WTC11 (cell line): ENCODE measurements at places on chromosomes 6 and 20.
A peak's percentile ranks its signal among the peaks of the same experiment; 100 is the strongest.

DNA sequence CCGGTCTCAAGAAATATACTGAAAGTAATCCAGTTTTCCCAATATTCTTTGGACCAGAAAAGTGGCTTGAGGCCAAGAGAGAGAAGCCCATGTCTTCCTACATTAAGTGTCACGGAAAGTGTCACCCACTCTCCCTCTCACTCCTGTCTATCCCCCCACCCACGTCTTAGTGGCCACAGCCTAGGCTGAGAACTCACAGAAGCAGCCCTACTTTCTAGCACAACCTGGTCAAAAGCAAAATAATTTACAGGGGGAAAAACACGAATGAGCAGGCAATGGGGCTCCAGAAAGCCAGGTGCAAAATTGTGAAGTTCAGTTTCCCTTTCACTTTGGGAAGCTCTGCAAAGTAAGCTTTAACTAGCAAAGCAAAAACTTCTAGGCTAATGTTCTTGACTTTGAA is 118.0 kb downstream of the OPRM1 start:
- H3K27ac ChIP-seq, result no peak overlapping the region
- peaks cover 17% of the 10 kb centered on the region for H3K36me3 ChIP-seq
- peaks cover 4% of the 10 kb centered on the region for H3K4me1 ChIP-seq
- no peak overlapping the region for H3K4me3 ChIP-seq
- no peak for DNase-seq

GRCh38 chr20:25076731-25077609 is 5.0 kb downstream of the VSX1 start:
- peak overlapping the region; percentile 64 for H3K4me3 ChIP-seq
- H3K36me3 ChIP-seq, result no peaks in the 10 kb centered on the region
- peaks cover 13% of the 10 kb centered on the region for H3K4me1 ChIP-seq
- DNase-seq, result no peak
- peaks cover 51% of the 10 kb centered on the region for H3K27me3 ChIP-seq

DNA sequence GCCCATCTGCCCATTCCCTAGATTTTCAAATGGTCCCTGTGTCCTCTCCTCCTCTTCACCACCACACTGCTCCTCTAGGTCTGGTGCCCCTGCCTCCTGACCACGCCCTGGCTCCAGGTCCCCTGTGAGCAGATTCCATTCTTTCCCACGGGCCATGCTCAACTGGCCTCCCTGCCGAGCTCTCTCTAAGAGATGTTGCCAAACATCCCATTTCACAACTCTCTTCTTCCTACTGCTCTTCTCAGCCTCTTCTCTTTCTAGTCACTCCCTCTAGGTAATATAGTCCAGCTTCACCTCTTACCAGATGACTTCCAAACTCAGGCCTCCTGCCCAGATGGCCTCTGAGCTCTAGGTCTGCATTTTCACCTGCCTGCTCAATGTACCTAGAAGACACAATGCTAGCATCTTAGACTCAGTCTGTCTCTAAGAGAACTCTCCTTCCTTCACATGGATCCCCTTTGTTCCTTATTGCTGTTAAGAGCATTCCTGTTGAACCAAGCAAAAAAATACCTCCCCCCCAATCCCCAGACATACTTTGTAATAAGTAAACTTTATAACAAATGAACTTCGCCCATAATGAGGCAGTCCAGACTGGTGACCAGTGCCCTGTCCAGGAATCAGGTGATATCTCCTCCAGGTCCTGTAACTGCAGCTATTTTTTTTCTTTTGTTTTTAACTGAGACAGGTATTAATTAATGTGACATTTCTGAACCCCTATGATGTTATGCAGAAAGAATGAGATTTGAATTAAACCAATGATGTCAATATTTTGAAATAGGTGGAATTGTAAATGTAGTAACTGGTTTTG is 79.0 kb downstream of the LYRM4 start:
- DNase-seq, result no peak
- no peaks in the 10 kb centered on the region for H3K36me3 ChIP-seq

GRCh38 chr20:19943061-19943521 is 74.1 kb upstream of the NAA20 start:
- H3K4me3 ChIP-seq, result no peak overlapping the region
- H3K4me1 ChIP-seq, result peaks cover 7% of the 10 kb centered on the region
- no peaks in the 10 kb centered on the region for H3K27me3 ChIP-seq
- H3K36me3 ChIP-seq, result no peaks in the 10 kb centered on the region
- no peak overlapping the region for H3K27ac ChIP-seq
- no peak for DNase-seq

GRCh38 chr6:162474722-162475121 is 252.8 kb downstream of the PRKN start:
- H3K36me3 ChIP-seq, result no peaks in the 10 kb centered on the region
- no peaks in the 10 kb centered on the region; the same call in none of the 2 replicates for H3K4me1 ChIP-seq
- no peaks in the 10 kb centered on the region; the same call in 1 of the 2 replicates for H3K27me3 ChIP-seq
- H3K4me3 ChIP-seq, result no peak overlapping the region
- no peak for DNase-seq
- no peak overlapping the region for H3K27ac ChIP-seq

DNA sequence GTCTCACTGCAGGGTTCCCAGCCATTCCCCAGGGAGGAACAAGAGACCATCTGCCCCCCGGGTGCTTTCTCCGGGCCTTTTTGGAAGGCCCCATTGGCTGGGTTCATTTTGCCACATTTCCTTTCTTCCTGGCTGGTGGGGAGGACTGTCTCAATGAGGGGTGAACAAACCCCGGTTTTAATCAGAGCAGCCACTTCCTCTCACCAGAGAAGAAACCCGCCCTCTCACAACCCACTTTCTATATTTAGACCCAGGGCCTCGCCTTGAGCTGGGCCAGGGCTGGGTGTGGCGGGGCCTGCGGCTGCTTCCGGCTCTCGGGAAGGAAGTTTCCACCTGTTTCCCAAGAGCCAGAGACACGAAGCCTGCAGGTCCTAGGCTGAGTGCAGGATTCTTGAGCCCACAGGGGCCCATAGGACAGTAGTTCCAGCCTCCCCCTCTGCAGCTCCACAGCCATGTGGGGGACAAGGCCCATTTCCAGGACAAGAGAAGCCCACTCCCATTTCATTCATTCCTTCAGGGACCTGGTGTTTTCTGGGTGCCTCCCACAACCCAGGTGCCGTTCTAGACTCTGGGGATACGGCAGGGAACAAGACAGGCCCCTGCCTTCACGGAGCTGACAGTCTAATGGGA is 41.8 kb downstream of the RBM38 start:
- H3K27me3 ChIP-seq, result peaks cover 2% of the 10 kb centered on the region; the same call in 1 of the 2 replicates
- DNase-seq, result no peak
- H3K4me3 ChIP-seq, result no peak overlapping the region
- H3K36me3 ChIP-seq, result no peaks in the 10 kb centered on the region

GRCh38 chr6:158539413-158539812 is 20.5 kb upstream of the TMEM181 start:
- peaks cover 15% of the 10 kb centered on the region for H3K27me3 ChIP-seq
- H3K36me3 ChIP-seq, result no peaks in the 10 kb centered on the region
- H3K4me1 ChIP-seq, result peaks cover 16% of the 10 kb centered on the region
- no peak overlapping the region for H3K27ac ChIP-seq
- H3K4me3 ChIP-seq, result no peak overlapping the region

GRCh38 chr6:81834141-81834681 is 81.7 kb upstream of the TENT5A start:
- no peak for DNase-seq
- no peak overlapping the region; the same call in 1 of the 2 replicates for H3K27ac ChIP-seq
- H3K4me1 ChIP-seq, result no peaks in the 10 kb centered on the region

GRCh38 chr6:28803337-28803709 is 120.5 kb downstream of the TRIM27 start:
- no peak for DNase-seq
- H3K4me1 ChIP-seq, result peaks cover 4% of the 10 kb centered on the region
- H3K27ac ChIP-seq, result no peak overlapping the region
- peak overlapping the region; percentile 86 for H3K4me3 ChIP-seq

DNA sequence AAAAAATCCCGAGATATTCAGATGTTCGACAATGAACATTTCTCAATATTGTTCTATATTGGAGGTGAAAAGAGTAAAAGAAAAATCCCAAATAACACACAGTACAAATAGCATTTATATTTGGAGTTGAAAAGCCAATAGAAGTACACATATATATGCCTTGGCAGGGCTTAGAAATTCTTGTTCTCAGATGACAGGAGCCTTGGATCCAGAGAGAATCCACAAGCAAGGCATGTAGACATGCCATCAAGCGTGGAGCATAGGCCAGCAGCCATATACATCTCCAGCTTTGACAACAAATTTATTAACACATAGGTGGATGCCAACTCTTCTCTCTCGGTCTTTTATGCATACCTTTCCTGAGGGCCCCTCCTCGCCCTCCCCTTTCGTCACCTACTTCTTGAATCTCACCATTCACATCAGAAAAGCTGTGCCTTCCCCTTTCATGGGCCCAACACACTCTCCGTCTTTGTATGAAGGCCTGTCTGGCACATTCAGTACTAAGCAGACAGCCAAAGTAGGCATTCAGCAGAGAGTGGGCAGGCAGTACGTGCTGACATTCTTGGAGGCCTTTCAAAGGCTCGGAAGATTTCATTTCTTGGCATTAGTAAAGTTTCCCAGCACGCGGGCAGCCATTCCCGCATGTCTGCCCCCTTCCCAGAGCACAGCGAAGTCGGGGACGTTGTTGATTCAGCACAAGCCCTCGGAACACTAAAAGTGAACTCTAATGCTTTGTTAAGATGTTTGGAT is 18.2 kb downstream of the NEDD9 start:
- H3K27me3 ChIP-seq, result no peaks in the 10 kb centered on the region
- no peak overlapping the region for H3K4me3 ChIP-seq
- H3K27ac ChIP-seq, result no peak overlapping the region

DNA sequence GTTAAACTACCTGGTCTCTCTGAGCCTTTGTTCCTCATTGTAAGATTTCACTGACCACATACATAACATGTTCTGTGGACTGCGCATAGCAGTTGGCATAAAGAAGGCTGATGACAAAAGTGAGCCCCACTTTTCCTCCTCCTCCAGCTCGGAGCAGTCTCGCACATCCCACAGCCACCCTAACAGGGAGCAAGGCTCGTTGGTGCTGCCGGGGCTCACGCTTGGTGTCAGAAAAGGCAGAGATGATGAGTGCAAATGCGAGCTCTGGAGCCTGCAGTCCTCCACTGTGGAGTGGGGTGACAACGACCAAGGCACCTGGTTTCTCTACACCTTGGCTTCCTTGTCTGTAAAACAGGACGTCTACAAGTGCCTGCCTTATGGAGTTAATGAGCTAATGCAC is 9.7 kb downstream of the TGM3 start:
- H3K4me1 ChIP-seq, result peaks cover 5% of the 10 kb centered on the region
- no peak for DNase-seq
- H3K4me3 ChIP-seq, result no peak overlapping the region
- H3K36me3 ChIP-seq, result no peaks in the 10 kb centered on the region

DNA sequence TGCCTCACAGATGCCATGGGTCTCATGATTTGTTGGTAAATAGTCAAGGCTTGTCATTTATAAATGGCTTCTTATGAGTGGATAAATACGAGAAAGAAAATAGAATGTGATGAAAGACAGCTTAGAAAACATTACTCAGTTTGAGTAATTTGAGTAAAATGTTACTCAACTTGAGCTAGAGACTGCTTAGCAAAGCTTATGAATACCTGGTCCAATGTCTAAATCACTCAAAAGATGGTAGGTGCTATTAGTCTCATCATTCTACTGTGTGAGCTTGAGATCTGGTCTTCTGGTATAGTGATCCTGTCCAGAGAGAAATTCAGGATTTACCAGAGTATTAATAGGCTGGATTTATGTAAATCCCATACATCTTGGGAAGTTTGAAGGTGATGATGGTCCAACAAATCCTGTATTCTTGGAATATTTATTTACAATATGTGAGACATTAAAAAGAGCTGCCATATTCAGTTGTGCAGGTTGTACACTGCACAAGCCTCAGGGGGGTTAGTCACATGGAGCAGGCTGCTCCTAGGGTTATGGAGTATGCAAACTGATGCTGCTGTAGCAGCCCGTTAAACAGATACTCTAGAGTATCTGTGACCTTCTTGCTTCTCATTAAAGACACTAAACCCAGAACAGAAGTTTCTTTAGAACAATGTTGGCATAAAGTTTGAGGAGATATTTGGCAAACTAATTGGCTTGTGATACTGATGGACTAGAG is 112.9 kb downstream of the RCAN2 start:
- H3K36me3 ChIP-seq, result no peaks in the 10 kb centered on the region
- no peaks in the 10 kb centered on the region; the same call in 1 of the 2 replicates for H3K27me3 ChIP-seq
- H3K4me3 ChIP-seq, result no peak overlapping the region
- H3K4me1 ChIP-seq, result peaks cover 18% of the 10 kb centered on the region

- DNase-seq, result no peak
- no peak overlapping the region for H3K27ac ChIP-seq
- no peaks in the 10 kb centered on the region for H3K27me3 ChIP-seq
- peaks cover 3% of the 10 kb centered on the region for H3K36me3 ChIP-seq
- peaks cover 8% of the 10 kb centered on the region for H3K4me1 ChIP-seq
Measured at GRCh38 chr6:111427341-111428116, 55.5 kb downstream of the REV3L start.

GRCh38 chr6:39608652-39609345 is 116.4 kb downstream of the KIF6 start:
- H3K27me3 ChIP-seq, result no peaks in the 10 kb centered on the region
- H3K4me3 ChIP-seq, result no peak overlapping the region
- peaks cover 12% of the 10 kb centered on the region for H3K4me1 ChIP-seq
- H3K27ac ChIP-seq, result no peak overlapping the region
- H3K36me3 ChIP-seq, result no peaks in the 10 kb centered on the region

- H3K36me3 ChIP-seq, result peaks cover 4% of the 10 kb centered on the region
- no peaks in the 10 kb centered on the region for H3K27me3 ChIP-seq
- H3K4me1 ChIP-seq, result peaks cover 16% of the 10 kb centered on the region
- DNase-seq, result no peak
- H3K4me3 ChIP-seq, result no peak overlapping the region
Measured at GRCh38 chr20:17538517-17539170, 7.5 kb upstream of the BFSP1 start.

DNA sequence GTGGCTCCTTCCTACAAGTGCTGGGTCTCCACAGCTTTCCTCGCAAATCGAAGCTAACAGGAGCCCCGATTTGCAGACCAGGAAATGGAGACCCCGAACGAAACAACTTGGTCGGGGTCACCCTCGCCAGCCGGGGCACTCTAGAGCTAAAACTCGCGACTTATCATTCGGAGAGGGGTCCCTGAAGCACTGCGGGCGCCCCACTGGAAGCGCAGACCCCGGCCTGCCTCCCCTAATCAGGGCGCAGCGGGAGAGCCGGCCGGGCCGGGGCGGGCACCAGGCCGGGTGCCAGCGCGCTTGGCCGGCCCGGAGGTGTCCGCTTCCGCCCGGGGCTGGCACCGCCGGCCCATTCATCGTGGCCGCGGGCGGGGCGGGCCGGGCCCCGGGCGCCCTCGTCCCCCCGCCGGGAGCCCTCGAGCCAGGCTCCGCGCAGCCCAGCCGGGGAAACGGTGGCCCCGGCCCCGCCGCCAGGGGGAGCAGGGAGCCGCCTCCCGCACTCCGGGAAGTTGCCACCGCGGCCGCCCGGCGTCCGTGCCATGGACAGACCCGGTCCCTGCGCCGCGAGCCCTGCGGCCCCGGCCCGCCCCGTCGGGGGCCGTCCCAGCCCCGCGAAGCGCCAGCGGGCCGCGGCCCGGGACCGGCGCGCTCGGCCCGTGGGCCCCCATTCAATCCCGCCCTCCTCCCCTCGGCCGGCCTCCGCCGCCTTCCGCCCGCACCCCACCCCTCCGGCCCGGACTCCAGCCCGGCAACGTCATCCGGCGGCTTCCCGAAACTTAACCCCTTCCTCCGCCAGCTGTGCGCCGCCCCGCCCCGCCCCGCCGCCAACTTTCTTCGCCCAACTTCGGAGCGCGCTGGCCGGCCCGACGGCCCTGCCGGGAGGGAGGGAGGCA is 961 bp downstream of the RRBP1 start:
- H3K36me3 ChIP-seq, result peaks cover 17% of the 10 kb centered on the region
- H3K4me3 ChIP-seq, result peak overlapping the region; percentile 86
- H3K4me1 ChIP-seq, result peaks cover 37% of the 10 kb centered on the region
- peaks cover 8% of the 10 kb centered on the region for H3K27me3 ChIP-seq
- peak overlapping the region; percentile 60; the same call in 1 of the 2 replicates for H3K27ac ChIP-seq
- peak; percentile 82 for DNase-seq

- peak overlapping the region; percentile 79 for H3K27ac ChIP-seq
- no peaks in the 10 kb centered on the region; the same call in 1 of the 2 replicates for H3K27me3 ChIP-seq
- H3K36me3 ChIP-seq, result peaks cover 13% of the 10 kb centered on the region
- H3K4me1 ChIP-seq, result peaks cover 31% of the 10 kb centered on the region
- DNase-seq, result peak; percentile 27
Measured at GRCh38 chr6:11096109-11096508, 2.5 kb downstream of the SMIM13 start.
